ENCODE measurements at places on chromosomes 3 and 15.

- peak; percentile 32 for DNase-seq
These were observed 1.8 kb upstream of the ZBTB38 start for GRCh38 chr3:141366285-141367037.

- no peak for DNase-seq
These were observed 546.9 kb downstream of the RBMS3 start for GRCh38 chr3:29827756-29828155.

DNA sequence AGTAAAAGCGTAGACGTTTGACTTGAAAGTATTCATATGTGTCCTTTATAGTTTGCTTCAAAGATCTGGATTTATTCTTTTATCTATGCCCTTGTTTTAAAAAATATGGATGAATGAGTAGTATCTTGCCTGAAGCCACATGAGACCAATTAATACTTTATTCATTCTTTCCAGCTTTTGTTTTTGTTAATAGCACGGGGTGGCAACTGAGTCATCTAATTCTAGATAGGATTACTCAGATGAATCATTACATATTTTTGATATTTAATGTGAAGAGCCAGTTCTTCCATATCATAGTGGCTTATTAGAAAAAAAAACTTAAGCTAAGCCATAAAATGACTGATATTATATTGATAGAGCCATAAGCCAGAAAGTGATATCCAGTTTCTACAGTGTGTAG, 121.9 kb downstream of the BBX start:
- no peak for DNase-seq

- no peak for DNase-seq
These were observed 23.8 kb downstream of the MTMR14 start for GRCh38 chr3:9673082-9673481.

- no peak for DNase-seq
These were observed 73.4 kb upstream of the HACD2 start for GRCh38 chr3:123658118-123658851.

DNA sequence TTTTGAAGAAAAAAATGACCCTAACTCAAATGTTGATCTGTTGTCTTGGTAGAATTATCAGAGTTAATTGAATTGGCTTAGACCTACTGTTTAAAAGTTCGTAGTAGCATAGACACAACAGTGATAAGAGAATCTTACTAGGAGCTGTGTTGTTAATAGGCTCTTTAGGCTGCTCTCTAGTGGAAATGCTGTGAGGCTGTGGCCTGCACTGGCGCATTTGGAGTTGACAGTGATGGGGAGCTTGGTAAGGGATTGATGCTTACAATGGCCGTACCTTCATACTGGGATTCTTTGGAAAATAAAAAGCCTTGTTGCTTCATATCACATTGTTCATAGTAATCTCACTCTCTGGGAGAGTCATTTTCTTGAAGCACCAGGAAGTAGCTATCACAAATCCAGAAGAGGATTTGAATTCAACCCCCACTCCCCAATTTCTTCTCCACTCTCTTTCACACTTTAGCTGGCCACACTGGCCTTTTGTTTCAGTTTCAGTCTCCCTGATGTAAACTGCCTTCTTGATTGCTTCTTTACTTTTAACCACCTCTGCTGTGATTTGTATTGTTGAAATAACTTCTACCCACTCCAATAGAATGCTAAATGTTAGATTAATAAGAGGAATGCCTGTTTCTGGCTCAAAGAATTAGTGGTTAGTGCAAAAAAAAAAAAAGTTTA, 56.6 kb downstream of the CEP63 start:
- DNase-seq, result no peak

- no peak for DNase-seq
These were observed 218.0 kb downstream of the ZNF385D start for GRCh38 chr3:21533002-21533401.

- DNase-seq, result no peak
These were observed 10.0 kb upstream of the EHD4 start for GRCh38 chr15:41982133-41982930.

DNA sequence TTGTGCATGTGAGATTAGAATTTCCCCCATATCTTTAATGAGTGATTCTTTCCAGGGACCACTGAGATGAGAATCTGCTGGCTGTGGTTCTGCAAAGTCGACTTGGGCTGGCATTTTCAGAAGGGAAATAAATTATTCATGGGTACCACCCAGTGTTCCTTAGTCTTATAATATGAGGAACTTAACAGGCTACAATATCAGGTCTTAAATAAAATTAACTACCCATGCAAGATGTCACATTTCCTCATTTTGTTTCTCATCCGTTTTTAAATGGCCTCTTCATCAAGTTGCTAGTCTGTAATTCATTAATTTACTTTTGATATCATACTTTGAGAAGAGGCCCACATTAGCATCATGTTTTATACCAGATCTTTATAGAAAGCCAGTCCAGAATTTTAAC, 58.3 kb upstream of the SKOR1 start:
- DNase-seq, result no peak

DNA sequence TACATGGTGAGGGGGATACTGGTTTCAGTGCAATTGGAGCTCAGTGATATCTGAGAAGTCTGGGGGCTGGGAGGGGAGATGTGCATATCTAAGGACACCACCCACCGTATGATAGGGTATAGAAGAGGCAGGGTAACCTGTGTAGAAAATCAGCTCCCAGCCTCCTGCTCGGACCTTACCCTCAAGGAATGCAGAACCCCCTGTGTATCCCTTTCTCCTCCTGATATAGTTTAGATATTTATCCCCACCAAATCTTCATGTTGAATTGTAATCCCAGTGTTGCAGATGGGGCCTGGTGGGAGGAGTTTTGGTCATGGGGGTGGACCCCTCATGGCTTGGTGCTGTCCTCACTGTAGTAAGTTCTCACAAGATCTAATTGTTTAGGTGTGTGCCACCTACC, 48.2 kb upstream of the GATA2 start:
- no peak for DNase-seq

- DNase-seq, result no peak
These were observed 129.9 kb downstream of the VGLL4 start for GRCh38 chr3:11513817-11514135.

DNA sequence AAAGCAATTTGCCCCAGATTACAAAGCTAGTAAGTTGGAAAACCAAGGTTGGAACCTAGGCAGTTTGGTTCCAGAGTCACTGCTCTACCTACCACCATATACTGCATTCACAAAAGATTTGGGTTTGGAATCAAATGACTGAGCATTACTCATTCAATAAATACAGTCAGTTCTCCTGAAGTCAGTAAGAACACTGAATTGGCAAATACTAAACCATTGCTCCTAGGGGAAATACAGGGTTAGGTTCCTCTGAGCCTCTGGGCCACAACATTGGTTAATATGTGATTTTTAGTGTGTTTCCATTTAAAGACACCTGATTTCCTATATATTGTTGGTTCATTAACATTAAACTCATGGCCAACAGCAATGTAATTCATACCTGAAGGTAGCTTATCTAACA, 2.1 kb upstream of the EIF5A2 start:
- DNase-seq, result no peak

GRCh38 chr3:52779011-52779836, 1.8 kb downstream of the ITIH1 start:
- DNase-seq, result no peak

- no peak for DNase-seq
These were observed 57.5 kb upstream of the TMCO5A start for GRCh38 chr15:37876900-37877299.

GRCh38 chr3:134287512-134287911, 36.9 kb upstream of the RYK start:
- no peak for DNase-seq

- no peak for DNase-seq
These were observed 86.0 kb upstream of the VEPH1 start for GRCh38 chr3:157589211-157589610.

GRCh38 chr3:25510797-25511196, 82.7 kb downstream of the RARB start:
- DNase-seq, result no peak

- no peak for DNase-seq
These were observed 4.7 kb downstream of the MESP1 start for GRCh38 chr15:89746386-89746780.

DNA sequence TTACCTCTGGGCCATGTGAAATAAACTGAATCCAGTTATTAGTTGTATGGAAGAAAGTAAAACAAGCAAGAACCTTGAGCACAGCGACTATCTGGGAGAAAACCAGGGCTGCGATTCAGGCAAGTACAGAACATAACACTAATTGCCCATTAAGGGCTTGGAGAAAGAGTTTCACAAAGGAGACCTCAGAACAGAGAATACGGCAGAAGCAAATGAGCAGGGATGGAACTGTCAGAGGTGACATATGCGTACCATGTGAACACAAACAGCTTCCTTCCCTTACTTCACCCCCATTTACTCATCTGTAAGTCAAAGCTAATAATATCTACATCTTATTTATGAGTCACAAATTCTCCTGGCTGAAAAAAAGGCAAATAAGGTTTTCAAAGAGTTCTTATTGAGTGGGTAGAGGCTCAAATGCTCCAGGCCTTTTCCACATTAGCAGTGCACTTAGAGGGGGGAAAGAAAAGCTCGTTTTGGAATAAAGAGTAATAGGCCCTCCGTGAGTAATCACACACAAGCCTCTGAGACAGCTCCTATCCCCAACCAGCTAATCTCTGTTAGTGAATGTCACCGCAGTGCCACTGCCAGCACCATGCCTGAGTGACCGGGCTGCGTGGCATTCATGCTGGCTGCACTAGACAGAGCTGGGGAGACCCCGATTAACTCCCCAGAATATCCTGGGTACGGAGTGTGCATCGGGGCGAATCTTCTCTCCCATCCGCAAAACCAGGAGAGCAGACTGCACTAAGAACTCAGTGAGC, 2.6 kb downstream of the PCSK6 start:
- no peak for DNase-seq

GRCh38 chr3:148457886-148458285, 239.8 kb upstream of the AGTR1 start:
- no peak for DNase-seq

- no peak for DNase-seq
These were observed 41.4 kb upstream of the TSEN2 start for GRCh38 chr3:12442654-12443501.

- peak; percentile 39 for DNase-seq
These were observed 1.2 kb downstream of the MB21D2 start for GRCh38 chr3:192916371-192917027.

DNA sequence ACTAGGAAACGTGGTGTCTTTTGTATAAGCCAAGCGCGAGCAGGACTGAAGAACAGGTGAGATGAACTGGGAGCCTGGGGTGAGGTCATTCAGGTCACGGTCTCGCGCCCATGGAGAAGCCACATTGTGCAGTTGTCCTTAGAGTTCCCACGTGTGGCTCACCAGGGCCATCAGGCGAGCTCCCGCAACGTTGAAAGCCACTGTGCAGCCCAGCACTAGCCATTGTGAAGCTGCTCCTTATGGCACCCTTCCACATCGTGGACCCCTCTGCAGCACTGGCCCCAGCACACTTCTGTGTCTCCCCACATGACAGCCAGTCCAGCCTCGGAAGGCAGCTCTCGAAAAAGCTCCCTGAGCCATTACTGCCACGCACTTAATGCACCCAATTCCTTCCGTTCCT, 7.6 kb upstream of the APBA2 start:
- DNase-seq, result no peak

DNA sequence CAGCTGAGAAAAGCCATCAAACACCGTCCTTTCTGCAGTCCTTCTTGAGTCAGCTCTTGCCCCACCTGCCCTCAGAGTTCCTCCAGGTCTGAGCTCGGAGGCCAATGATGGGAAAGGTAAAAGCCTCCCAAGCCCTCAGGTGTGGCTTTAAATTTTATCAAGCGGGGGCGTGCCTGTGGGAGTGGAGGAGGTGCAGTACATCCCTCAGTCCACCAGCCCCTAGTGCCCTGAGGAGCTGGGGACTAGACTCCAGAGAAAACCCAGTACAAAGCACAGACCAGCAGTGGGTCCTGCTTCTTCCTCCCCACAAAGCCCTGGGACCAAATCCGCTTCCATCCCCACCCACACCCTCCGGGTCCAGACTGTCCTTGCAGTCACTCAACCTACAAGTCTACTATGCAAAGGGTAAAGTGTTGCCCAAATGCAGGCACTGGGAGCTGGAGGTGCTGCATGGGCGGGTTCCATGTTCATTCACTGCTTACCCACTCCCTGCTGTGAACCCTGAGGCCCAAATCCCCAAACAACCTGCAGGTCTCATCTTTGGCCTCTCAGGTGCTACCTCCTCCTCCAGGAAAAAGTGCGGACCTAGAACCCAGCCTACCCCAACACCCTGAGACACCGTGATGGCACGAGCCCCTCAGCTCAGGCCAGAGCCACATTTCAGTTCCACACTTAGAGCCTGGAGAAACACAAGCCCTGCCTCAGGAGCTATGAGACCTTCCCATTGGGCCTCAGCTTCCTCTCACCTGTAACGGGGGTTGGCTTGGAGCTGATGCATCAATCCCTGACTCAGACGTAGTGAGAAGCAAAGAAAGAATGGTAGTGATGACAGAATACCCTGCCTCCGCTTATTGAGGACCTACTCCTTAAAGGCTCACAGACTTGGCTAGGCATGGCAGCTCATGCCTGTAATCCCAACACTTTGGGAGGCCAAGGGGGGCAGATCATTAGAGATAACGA, 2.4 kb downstream of the PFKFB4 start:
- no peak for DNase-seq

DNA sequence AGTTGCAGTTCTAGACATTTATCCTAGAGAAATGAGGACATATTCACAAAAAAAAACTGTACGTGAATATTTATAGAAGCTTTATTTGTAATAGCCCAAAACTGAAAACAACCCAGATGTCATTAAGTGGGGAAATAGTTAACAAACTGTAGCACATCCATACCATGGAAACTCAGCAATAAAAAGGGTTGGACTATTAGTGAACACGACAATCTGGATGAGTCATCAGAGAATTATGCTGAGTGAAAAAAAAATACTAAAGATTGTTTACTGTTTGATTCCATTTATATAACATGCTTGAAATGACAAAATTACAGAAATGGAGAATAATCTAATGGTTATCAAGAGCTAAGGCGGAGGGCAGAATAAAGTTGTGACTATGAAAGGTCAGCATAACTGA, 59.5 kb downstream of the CPA3 start:
- DNase-seq, result no peak

DNA sequence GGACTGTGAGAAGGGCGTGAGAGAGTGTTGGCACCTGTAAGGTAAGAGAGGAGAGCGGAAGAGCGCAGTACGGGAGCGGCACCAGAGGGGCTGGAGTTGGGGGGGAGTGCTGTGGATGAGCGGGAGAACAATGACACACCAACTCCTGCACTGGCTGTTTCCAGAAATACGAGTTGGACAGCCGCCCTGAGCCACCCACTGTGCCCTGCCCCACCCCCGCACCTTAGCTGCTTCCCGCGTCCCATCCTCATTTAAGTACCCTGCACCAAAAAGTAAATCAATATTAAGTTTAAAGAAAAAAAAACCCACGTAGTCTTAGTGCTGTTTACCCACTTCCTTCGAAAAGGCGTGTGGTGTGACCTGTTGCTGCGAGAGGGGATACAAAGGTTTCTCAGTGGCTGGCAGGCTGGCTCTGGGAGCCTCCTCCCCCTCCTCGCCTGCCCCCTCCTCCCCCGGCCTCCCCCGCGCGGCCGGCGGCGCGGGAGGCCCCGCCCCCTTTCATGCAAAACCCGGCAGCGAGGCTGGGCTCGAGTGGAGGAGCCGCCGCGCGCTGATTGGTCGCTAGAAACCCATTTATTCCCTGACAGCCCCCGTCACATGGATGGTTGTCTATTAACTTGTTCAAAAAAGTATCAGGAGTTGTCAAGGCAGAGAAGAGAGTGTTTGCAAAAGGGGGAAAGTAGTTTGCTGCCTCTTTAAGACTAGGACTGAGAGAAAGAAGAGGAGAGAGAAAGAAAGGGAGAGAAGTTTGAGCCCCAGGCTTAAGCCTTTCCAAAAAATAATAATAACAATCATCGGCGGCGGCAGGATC, at the start of gene SOX2:
TSS of gene SOX2 (plus strand) at position 601 of the 811 bp plus-strand sequence. CDS start 436 bp downstream, outside the sequence.
- peak; percentile 91 for DNase-seq

All from DMS 273 treated with DMSO at 0.1 percent for 48 hours (cell line).